Lung microvascular endothelial cell (primary cell): ENCODE measurements at places on chromosomes 7 and 10. TPM values are rescaled to one million over a fixed set of nuclear protein-coding genes. Genes with fewer than 3 reads are reported as not detected.

DNA sequence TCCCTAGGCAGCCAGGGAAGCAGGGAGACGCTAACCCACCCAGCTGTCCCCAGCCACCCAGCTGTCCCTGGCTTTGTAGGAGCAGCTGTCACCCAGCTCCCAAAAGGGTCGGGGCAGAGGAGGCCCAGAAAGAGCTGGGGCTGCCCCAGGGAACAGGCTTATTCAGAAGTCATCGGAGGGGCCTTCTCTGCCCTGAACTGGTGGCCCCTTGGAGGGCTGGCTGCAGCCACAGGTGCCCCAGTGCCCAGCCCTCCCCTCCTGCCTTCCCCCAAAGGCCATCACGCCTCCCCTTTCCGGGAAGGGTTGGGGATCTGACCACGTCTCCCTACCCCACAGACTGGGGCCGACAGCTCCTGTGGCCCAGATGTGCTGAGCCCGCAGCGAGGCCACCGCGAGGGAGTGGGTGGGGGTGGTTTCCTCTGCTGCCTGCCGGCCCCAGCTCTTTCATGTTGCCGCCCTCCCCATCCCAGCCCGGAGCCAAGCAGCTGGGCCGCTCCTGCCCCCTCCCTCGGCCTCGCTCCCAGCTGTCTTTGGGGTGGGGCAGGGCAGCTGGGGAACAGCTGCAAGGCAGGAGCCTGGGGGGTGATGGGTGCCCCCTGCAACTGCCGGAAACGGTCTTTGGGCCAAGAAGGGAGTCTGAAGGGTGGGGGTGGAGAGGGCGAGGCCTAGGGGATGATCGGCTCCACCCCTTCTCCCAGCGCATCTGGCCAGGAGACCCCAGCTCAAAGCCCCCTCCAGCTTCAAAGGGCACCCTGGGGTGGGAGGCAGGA is 16.8 kb downstream of the TRIM8 start:
- DNase-seq = peak; percentile 32

DNA sequence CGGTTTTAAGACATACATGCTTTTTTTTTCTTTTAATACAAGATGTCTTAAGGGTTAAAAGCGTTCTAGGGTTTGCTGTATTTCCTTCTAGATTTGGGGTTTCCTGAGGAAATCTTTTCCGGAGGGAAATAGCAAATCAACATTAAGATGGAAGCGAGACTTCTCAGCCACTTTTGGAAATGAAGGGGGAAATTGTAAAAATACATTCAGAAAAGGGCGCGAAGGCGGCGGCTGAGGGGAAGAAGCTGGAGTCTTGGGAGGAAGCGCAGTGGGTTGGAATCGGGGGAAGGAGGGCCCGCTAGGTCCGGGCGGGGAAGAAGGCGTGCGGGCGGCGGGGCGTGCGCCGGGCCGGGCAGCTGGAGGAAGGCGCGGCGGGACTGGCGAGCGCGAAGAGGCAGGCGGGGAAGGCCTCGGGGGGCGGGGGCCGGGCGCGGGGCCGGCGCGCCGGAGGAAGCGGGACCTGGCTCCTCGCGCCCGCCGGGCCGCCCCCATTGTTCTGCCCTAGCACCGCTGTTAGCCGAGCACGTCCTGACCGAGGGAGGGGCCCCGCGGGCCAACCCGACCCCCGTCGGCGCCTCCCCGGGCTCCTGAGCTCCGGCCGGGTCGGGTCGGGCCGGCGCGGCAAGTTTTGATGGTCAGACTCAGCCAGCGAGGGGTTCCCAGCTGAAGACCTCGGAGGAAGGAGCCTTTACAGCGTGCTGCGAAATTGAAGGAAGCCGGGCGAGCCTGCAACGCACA is 1.5 kb upstream of the SKIDA1 start:
- DNase-seq = peak; percentile 79

DNA sequence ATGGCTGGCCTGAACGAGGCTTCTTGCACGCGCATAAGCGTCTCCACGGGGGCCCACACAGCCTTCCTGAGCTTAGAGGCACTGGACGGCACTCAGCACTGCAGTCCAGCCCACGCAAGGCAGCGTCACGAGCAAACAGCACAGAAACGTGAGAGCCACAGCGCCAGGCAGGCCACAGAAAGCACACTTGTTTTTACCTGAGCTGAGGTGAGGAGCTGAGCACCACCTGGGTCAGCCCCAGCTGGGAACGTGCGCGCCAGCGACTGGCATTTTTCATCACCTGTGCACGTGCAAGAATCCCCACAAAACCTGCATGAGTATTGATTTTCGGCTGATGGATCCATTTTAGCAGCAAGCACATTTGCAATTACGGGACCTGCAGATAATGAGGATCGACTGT is 26.7 kb downstream of the IQCE start:
- no peak for DNase-seq

- DNase-seq = peak; percentile 81
These were observed 13.5 kb downstream of the TBXAS1 start for GRCh38 chr7:139842401-139843210.

The CFAP58 gene
- total RNA-seq = 1.1 and 3.0 TPM in 2 replicates

DNA sequence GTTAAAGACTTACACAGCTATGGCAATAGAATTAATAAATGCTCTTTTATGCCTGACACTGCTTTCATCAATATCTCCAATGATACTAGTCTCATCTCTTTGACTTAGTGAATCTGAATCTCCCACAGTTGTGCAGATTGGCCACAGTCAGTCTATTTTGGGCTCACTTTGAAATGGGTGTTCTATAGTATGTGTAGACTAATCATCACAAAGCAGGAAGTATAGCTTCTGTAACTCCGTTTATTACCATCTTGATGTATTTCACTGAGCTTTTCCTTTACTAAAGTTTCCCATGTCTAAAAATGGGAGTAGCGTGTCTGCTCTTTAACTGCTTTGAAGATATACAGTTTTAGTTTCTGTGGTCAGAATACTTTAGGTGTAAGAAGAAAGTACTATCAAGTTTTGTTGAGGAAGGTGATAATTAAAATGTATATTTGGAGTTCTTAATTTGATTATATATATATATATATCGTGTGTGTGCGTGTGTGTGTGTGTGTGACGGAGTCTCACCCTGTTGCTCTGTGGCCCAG is 70.1 kb downstream of the ST7 start:
- DNase-seq = no peak

DNA sequence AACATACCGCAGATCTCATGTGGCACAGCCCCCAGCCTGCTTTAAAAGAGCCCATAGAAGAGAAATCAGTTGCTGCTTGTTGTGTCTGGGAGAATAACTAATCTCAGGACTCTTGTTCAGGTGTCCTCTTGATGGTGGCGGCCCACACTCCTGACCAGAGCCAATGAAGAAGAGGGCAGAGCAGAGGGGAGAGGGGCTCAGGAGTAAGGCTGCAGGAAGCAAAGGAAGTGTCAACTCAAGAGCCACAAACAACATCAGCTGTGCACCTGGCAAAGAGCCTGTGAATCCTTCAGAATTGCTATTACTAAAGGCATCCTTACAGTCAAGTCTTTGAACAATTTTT is 59.8 kb upstream of the PTN start:
- no peak for DNase-seq

DNA sequence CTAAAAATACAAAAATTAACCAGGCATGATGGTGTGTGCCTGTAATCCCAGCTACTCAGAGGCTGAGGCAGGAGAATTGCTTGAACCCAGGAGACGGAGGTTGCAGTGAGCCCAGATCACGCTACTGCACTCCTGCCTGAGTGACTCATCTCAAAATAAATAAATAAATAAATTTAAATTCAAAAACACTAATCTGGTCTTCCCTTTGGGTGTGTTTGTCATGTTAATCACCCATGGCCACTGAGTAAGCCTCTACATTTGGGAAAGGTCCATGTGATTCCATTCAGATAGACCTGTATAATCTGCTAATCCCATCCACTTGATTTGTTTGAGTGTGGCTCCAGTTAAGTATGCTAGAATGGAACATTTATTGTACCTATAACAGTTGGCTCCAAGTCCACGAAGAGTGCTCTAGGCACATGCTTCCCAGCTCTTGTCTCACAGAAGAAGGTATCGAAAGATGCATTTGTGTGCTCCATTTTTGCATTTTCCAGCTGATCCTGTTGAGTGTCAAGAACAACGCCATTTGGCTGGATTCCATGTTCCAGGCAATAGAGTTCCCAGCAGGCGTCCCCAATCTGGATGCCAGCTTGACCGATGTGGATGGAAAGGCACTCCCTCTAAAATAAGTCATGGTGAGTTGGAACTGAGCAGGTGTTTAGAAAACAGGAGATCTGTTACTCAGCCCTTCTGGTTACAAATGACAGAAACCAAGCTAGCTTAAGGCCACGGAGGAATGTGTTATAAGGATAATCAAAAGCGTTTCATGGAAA is 4.0 kb downstream of the TUBAL3 start:
- no peak for DNase-seq

- no peak for DNase-seq
These were observed 8.8 kb upstream of the CALD1 start for GRCh38 chr7:134770676-134771075.

The ADARB2 gene
- 0.22 and 2.0 TPM in 2 replicates for total RNA-seq

The TMEM184A gene
- under 0.01 TPM in 2 replicates for total RNA-seq

The NUTM2B gene
- total RNA-seq = 0.20 and 0.44 TPM in 2 replicates

GRCh38 chr7:110373859-110374258 is 717.1 kb upstream of the LRRN3 start:
- no peak for DNase-seq

The XRCC2 gene
- total RNA-seq = 1.2 and 1.7 TPM in 2 replicates

The ABCB4 gene
- total RNA-seq = not detected in 2 replicates

The DKK1 gene
- total RNA-seq = 13.3 and 15.7 TPM in 2 replicates

- no peak for DNase-seq
These were observed 19.5 kb downstream of the NPSR1 start for GRCh38 chr7:34677491-34677890.

DNA sequence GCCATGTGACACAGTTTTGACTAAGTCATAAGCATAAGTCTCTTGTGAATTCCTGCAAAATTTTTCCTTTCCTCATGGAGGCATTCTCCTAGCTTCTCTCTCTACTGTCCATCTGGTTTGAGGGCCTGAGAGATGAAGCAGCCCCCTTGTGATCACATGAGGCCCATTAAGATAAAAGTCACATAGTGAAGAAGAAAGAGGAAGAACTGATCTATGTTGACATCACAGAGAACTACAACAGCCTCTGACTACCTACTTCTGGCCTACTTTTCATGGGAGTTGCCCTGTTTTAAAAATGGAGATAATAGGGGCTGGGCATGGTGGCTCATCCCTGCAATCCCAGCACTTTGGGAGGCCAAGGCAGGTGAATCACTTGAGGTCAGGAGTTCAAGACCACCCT is 50.4 kb downstream of the TFEC start:
- DNase-seq = no peak

GRCh38 chr10:130889780-130890179 is 421.7 kb downstream of the TCERG1L start:
- DNase-seq = no peak

- DNase-seq = no peak
These were observed 31.3 kb downstream of the ANXA8 start for GRCh38 chr10:47452495-47453140.

- no peak for DNase-seq
These were observed 41.8 kb downstream of the MCMBP start for GRCh38 chr10:119830851-119831250.

The EBLN1 gene
- total RNA-seq = not detected in 2 replicates

DNA sequence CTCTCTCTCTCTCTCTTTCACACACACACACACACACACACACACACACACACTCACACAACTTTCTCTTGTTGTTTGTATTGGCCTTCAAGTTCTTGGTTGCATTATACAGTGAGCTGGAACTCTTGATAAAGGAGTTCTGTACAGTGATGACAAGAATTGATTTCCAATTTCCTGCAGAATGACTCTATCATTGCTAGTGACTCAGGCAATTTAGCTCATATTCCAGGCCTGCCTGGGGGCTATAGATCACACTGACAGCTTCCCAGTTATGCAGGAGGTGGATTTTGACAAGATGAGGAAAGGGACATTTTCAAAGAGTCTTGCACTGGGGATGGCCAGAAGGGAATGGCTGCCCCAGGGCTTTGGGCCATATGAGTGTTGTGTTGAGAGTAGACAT is 508.8 kb downstream of the TYW1 start:
- no peak for DNase-seq

- peak; percentile 50 for DNase-seq
These were observed 2.9 kb downstream of the INPP5A start for GRCh38 chr10:132540456-132540855.

The LIPN gene
- total RNA-seq = not detected in 2 replicates

DNA sequence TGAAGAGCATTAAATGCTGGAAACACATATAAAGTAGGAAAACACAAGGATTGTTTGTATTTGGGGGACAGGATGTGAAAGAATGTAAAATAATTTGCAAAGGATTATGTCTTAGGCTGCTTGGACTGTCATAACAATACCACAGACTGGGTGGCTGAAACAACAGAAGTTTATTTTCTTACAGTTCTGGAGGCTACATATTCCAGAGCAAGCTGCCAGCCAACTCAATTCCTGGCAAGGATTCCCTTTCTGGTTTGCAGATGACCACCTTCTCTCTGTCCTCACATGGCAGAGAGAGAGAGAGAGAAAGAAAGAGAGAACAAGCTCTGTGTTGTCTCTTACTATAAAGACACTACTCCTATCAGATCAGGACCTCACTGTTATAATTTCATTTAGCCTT is 8.8 kb upstream of the LAMB4 start:
- DNase-seq = no peak

The SAMD9L gene
- total RNA-seq = 6.9 and 8.1 TPM in 2 replicates

DNA sequence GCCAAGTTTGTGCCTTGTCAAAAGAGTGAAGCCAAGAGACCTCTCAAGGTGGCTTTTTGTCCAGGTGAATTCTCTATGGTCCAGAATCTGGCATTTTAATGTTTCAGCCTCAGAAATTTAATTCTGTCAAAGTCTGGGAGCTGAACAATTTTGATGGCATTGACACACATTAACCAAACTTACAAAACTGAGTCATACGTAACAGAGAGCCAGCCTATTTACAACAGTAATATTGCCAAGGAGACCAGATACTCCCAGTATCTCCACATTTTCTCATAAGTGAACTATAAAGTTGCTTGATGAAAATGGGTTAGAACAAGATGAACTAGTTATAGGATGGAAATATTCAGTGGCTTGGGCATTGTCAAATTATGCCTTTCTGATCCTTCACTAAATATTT is 43.8 kb downstream of the PDE6C start:
- no peak for DNase-seq

DNA sequence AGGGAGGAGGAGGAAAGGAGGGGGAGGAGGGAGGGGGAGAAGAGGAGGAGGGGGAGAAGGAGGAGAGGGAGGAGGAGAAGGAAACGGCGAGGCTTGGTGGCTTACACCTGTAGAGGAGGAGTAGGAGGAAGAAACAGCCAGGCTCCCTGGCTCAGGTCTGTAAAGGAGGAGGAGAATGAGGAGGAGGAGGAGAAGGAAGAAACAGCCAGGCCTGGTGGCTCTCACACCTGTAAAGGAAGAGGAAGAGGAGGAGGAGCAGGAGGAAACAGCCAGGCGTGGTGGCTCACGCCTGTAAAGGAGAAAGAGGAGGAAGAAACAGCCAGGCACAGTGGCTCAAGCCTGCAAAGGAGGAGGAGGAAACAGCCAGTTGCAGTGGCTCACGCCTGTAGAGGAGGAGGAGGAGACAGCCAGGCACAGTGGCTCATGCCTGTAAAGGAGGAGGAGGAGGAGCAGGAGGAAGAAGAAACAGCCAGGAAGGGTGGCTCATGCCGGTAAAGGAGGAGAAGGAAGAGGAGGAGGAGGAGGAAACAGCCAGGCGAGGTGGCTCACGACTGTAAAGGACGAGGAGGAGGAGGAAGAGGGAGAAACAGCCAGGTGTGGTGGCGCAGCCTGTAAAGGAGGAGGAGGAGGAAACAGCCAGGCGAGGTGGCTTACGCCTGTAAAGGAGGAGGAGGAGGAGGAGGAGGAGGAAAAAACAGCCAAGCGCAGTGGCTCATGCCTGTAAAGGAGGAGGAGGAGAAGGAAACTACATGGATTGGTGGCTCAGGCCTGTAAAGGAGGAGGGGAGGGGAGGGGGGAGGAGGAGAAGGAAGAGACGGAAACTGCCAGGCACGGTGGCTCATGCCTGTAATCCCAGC is 14.9 kb upstream of the CRCP start:
- DNase-seq = peak; percentile 71

- no peak for DNase-seq
These were observed 4.8 kb upstream of the VIPR2 start for GRCh38 chr7:159149488-159149887.

The CRHR2 gene
- not detected in 2 replicates for total RNA-seq
